ENCODE measurements at places on chromosomes 5 and 9.
A peak's percentile ranks its signal among the peaks of the same experiment; 100 is the strongest.

DNA sequence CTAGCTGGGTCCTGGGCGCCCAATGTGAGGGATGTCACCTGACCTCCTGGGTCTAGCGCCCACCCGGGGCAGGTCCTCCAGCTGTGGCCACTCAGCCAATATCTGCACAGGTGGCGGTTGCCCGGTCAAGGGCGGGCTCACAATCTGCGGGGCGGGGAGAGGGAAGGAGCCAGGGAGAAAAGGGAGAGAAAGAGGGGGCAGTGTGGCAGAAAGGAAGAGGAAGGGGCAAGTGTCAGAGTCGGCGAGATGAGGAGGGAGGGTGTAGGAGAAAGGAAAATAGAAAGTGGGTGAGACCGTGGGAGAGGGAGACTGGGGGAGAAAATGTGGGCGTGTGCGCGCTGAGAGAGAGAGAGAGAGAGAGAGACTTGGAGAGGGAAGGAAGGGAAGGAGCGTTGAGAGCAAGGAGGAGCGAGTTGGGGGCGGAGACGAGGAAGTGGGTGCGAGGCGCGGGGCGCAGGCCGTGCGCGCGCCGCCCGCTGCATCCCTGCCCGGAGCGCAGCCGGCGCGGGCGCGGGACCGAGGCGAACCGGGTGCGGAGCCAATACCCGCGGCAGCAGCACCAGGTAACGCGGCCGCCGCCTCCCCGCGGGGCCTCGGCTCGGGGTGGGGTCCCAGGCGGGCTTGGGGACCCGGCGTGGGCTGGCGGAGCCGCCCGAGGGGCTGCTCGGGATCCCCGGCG, at the start of gene HRH2:
Gene HRH2 (plus strand): TSS at position 479 of the 679 bp plus-strand sequence. CDS start 25,163 bp downstream, outside the sequence.
- DNase-seq, result peak; percentile 56

DNA sequence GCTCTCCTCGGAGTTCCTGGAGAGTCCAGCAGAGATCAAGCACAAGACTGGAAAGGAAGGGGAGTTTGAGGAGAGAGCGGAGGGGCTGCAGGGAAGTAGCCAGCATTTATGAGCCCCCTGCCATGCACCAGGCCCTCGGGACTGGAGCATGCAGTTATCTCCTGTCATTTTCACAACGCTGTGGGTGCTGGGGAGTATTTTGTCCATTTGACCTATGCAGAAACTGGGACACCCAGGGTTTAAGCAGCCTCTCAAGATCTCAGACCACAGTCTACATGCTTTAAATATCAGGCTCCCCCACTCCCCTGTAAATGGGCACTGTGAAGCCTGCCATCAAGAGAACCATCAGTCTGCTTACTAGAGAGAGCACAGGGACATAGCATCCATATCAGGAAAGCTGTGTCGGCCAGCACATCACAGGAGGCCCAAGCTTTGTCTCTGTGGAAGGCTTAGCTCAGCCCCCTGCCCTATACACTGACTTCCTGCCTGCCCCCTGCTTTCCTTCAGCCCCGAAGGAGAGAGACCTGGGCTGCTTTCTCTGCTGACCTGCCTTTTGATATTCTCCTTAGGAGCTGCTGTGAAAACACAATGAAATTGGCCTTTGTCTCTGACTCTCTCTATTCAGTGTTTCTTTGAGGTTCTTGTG, 7.3 kb downstream of the FOXI1 start:
- DNase-seq, result no peak

DNA sequence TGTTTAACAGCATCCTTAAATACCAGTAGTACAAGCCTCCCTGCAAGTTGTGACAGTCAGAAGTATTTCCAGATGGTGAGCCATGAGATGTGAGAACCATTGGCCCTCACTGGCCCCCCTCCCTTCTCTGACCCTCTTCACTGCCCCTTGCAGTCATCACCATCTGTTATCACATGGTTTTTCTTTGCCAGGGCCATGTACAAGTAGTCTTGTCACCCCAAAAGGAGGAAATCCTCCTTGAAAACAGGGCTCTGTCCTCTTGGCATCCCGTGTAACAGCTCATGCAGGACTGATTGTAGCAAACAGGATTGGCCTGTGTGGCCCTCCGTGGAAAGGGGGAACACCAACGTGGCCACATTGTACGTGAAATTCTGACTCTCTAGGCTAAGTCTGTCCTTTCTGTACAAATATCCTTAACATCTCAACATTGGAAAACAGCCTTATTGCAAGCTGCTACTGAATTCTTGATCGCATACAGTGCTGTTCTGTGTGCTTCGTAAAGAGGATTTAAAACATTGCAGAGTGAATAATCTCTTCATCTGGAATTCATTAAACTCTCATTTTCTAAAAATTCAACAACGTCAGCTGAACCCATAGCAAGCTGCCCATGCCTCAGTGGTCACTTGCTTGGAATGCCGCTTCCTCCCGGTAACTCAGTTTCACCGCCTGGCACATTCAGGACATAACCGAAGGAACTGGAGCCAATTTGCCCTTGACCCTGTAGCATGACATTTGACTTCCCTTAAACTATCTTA, 171.7 kb downstream of the ATPSCKMT start:
- DNase-seq, result no peak

- no peak for DNase-seq
Measured at GRCh38 chr5:131218392-131218791, 45.5 kb upstream of the CDC42SE2 start.

GRCh38 chr5:78791501-78792100, 143.0 kb upstream of the LHFPL2 start:
- no peak for DNase-seq

DNA sequence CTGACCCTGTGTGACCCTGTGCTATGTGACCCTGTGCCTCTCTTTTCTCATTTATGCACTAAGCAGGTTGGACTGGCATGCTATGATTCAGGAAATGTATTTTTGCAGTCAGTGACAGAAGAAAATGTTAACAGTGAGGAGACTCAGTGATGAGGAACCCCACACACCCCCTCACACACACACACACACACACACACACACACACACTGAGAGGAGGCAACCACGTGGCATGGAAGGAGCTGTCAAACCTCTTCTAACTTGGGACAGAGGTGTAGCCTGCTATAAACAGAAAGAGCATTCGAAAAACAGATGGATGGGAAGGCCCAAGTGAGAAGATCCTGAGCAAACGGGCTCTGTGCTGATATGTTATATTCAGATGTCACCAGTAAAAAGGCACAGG, 57.9 kb upstream of the GRIA1 start:
- no peak for DNase-seq

- DNase-seq, result no peak
Measured at GRCh38 chr5:24616566-24616965, 28.2 kb downstream of the CDH10 start.

- no peak for DNase-seq
Measured at GRCh38 chr5:141881886-141882285, 3.7 kb upstream of the PCDH1 start.

DNA sequence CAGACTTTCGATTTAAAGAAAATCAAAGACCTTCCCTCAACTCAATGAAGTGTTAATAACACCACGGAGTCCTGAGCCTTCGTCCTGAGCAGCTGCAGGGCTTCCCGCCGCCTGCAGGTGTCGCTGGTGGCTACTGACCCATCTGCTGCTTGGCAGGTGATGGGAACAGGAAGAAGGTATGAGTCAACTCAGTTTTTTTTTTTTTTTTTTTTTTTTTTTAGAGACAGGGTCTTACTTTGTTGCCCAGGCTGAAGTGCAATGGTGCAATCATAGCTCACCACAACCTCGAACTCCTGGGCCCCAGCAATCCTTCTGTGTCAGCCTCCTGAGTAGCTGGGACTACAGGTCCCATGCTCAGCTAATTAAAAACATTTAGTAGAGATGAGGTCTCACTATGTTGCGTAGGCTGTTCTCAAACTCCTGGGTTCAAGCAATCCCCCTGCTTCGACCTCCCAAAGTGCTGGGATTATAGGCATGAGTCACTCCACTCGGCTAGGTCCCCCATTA, 185.7 kb upstream of the IL12B start:
- peak; percentile 78 for DNase-seq

DNA sequence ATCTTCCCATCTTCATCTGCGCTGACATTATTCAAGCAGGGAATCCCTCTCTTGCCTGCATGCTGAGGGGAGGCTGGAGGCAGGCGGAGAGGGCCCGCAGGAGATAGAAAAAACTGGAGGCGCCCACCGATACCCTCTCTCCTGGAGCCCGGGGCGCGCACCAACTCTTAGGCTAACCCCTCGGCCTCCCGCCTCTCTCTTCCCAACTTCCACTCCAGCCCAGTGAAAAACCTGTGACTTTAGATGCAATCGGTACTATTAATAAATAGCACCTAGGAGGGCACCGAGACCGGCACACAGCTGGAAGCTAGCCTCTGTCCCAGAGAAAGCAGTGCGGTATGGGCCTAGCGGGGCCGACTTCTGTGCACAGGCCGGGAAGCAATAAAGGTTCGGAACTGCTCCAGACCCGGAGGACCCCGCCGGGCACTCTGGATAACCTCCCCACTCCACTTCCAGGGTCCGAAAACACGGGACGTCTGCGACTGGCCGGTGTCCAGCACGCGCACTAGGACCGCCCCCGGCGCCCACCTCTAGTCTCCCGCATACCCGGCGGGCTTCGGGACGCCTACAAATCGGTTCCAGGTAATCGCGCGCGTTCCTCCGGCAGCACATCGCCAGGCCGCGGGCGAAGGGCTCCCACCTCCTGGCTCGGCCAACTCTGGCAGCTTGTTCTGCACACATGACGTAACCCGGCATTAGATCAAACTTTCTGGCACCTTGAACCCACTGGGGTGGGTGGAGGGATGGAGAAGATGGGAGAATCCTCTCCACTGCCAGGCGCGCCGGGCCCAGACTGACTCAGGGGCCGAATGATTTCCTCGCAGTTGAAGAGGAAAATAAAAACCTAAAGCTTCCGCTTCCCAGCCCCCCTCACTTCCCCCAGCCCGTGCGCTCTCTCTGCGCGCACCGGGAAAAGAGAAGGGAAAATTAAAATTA, 1.4 kb downstream of the EFNA5 start:
- peak; percentile 68 for DNase-seq

DNA sequence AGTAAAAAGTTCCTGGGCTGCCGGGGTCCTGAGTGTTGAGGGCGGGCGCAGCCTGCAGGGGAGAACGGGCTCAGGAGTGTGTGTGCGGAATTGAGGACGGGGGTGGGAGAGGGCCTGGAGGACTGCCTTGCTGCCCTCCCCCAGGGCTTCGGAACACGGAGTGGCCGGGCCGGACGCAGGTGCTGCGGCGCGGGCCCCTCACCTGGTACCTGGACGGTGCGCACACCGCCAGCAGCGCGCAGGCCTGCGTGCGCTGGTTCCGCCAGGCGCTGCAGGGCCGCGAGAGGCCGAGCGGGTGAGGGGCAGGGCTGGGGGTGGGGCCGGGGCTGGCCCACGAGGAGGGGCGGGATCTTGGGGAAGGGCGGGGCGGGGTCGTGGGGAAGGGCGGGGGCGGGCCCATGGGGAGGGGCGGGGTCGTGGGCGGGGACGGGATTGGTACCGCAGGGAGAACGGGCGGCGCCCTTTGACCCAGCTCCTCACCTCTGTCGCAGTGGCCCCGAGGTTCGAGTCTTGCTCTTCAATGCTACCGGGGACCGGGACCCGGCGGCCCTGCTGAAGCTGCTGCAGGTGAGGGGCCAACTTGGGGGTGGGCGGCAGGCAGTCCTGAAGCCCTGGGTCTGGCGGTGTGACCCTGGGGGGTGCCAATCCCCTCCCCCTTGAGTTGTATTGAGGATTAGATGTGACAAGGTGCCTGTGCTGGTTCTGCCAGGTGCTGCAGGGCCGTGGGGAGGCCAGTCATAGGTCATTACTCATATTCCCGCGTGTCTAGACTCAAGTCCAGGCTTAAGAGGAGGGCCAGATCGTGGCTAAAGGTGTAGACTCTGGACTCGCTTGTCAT, 7.1 kb downstream of the FPGS start:
- peak; percentile 86 for DNase-seq

DNA sequence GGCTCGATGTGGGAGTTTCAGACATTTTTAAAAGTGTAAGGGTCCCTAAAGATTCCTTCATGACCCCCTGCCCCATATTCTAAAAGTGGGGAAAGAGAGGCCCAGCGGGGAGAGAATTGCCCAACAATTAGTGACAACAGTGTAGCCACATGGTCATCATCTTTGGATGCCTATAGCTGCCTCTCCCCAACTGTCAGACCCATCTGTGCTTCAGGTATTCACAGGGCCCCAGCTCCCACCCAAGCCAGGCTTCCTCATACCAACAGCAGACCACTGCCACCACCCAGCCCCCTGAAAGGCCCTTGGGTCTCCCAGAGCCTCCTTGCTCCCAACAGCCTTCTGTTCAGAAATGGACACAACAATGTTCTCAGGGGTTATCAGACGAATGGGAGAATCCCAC, 4.1 kb downstream of the BICD2 start:
- DNase-seq, result no peak

DNA sequence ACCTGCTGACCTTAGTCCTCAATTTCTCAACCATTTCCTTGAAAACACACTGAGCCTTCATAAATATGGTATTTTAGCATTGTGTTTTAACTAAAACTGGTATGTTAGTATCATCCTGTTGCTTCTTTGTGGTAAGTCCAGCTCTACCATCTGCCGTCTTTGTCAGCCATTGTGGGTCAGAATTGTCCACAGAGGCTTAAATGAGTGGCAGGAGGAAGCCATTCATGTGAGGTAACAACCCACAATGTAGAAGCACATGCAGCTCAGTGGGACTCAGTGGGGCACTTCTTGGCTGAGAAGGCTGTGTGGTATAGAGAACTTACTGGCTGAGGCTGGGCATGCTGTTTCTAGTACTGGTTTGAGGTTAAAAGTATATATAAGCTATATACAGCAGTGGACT, 149.2 kb upstream of the NR3C1 start:
- DNase-seq, result no peak

DNA sequence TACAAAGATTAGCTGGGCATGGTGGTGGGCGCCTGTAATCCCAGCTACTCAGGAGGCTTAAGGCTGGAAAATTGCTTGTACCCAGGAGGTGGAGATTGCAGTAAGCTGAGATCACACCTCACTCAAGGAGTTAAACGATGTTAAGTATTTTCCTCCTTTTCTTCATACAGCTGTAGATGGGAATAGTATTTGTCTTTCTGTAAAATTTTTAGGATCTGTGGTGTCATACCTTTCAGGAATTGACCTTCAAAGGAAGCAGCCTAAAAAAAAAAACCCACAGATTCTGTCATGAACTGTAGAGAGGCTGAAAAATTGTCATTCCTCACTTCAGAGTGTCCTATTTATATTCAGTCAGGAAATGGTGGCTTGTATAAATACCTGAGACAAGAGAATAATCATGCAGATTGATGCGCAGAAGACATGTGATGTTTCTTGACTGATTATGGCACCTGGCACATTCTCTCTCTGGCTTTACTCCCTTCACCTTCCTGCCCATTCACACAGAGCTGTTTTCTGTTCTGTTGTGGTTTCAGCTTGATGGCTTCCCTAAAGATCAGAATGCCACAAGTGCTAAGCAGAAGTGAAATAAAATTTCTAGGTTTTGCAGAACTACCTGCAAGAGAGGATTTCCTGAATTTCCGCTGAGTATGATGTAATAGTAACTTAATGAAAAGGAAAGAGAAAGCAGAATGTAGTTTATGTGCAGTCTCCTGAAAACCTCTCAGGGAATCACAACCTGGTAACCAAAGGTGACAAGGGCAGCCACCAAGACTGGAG, 3.8 kb downstream of the IFNA1 start:
- DNase-seq, result no peak
